Testis (tissue), 5 donors: ENCODE measurements at places on chromosomes 3 and 15. TPM values are rescaled to one million over a fixed set of nuclear protein-coding genes. Genes with fewer than 3 reads are reported as not detected.

DNA sequence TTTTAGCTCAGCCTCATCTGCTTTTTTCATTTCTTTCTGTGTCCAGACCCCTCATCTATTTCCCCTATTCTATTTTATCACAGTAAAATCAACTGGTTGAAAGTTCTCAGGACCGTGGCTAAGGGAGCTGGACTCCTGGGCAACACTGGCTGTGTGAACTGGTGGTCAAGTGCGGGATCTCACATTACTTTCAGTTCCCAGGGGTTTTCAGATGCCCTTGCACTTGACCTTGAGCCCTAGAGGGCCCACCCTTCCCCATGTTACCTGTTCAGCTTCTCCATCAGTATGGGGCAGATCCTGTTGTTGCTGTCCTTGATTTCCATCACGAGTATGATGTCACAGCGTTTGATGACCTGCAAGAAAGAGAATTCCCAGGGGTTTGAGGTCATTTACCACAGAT lies 2.8 kb downstream of the DNASE1L3 start:
- DNase-seq, result no peak

Gene MFAP1
- 29.2 TPM for polyA plus RNA-seq

Gene GPR149
- polyA plus RNA-seq, result 0.61 TPM

GRCh38 chr3:197019021-197019420 lies 10.6 kb downstream of the MELTF start:
- no peak for DNase-seq

Gene EAF2
- polyA plus RNA-seq, result 14.5 TPM

DNA sequence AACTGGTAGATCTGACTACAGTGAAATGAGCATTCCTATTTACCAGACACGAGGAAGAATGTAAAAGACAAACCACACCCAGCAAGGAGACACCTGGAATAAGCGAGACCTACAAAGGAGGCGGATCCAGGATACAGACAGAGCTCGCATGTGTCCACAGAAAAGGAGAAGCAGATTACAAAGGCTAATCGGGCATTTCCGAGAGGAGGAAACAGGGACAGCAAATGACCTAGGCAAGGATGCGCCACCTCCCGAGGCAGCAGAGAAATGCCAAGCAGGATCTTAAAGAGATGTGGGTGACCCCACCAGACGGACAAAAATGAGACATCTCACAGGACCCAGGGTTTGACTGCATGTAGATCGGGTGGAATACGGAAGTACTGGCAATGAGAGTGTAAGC lies 63.2 kb upstream of the IQSEC1 start:
- DNase-seq, result no peak

DNA sequence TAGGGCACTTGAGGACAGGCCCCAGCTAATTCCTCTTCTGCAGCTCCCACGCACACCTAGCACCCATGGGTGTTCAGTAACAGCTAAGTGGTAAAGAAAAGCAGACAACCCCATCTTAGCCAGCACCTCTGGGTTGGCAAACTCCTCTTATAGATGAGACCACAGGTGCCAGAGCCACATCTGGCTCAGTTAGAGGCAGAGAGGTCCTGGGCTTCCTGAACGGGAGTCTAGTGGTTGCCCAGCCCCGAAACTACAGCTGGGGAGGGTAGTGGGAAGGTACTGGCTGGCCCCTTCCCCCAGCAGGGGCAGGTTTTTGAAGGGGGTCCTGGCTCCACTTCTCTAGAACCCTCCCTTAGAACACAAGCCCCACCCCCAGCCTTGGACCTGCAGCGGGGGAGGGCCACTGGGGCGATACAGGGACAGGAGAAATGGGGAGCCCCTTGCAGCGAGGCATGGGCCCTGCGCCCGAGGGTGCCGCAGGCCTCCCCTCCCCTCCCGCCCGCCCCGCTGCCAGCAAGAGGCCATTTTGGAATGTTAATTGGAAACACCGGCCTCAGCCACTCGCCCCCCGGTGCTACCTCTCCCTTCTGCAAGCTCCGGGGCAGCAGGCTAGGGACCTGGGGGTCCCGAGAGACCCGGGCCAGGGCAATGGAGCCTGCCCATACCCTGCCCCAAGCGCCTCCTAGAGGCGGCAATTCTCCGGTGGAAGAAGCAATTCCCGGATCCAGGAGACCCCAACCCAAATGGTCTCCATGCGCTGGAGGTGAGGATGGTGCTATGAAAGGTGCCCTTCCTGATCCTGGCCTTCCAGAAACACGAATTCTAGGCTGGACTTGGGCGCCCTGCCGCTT lies 1.5 kb downstream of the DUSP7 start:
- DNase-seq, result no peak

DNA sequence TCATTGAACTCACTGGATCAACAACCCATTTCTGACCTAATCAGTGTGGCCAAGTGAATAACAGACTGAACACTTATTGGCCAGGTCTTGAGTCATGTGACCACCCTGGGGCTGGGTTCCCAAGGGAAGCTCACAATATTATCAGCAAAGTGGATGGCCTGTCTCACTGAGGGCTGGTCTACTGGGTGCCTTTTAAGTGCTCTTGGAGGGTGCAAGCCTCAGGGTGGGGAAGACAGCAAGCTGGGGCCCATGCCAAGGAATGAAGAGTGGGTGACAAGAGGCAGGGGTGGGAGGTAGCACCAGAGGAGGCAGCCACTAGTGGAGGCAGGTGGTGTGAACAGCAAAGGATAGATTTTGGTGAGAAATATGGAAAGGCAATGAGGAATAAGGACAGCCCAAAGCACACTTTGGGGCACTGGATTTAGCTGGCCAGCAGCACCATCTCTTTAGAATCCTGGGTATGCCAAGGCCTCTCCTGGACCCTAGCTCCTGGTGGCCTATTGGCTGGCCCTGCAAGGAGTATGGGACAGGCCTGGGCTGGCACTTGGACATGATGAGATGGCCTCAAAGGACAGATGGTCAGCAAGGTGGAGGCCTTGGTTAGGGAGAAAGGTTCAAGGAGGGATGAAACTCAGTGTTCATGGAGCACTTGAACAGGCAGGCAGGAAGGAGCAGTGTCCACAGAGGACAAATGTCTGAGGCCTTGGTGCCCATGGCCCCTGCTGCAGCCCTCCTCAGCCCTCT lies 34.2 kb downstream of the HMCES start:
- DNase-seq, result no peak

DNA sequence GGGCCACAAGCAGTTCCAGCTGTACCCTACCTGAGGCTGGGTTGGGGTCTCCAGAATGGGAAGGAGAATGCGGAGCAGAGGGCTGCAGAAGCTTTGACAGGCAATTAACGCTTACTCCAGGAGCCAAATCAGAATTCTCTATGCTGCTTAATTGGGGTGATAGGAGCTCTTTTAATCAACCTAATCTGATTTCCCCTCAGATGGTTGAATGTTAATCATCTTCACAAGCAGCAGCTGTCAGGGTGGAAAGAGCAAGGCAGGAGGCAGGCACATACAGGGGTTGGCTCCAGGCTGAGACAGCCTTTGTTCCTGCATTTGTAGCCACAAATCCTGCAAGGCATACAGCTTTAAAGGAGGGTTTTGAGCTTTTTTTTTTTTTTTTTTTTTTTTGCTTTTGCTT lies 2.6 kb downstream of the CILP start:
- DNase-seq, result no peak

Gene NOX5
- polyA plus RNA-seq, result 7.9 TPM

DNA sequence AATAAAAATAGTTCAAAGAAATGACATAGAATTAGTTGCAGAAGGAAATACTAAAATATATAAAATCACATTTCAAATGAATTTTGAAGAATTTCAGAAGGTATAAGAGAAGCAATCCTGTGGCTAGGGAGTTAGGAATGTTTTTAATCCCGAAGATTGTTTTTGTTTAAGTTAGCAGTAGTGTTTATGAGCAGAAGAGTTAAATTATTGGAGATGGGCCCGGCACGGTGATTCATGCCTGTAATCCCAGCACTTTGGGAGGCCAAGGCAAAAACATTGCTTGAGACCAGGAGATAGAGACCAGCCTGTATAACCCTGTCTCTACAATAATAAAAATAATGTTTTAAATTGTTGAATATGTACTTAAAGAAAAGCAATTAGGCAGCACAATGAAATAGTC lies 432.5 kb downstream of the MFSD1 start:
- DNase-seq, result no peak

Gene CCK
- 0.69 TPM for polyA plus RNA-seq

- peak; percentile 58 for DNase-seq
These were observed 387.9 kb downstream of the GABRG3 start for GRCh38 chr15:27358751-27359434.
